ENCODE measurements at places on chromosomes 12 and 14.

- no peak for DNase-seq
Measured at GRCh38 chr12:95622879-95623278, 71.6 kb upstream of the USP44 start.

DNA sequence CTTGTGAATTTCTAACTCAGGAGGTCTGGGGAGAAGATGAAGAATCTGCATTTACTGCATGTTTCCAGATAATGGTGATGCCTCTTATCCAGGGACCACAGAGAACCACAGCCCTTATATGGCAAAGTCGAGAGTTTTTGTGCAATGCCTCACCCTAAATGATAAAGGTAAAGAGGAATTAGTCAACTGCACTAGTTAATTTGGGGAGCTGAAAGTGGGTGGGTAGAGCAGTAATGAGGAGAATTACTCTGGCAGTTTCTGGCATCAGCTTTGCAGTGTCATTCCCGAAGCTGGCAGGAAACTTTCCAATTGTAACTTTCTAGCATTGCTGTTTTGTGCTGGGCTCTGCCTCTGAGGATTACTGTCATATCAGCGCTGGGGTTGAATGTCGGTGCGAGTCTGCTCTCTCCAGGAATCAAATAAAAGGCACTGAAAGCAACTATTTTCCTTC, 10.3 kb downstream of the EGLN3 start:
- DNase-seq, result no peak

- DNase-seq, result no peak
Measured at GRCh38 chr14:105864116-105864515, 337.7 kb downstream of the TMEM121 start.

GRCh38 chr12:53267306-53267998, 647 bp upstream of the ESPL1 start:
- DNase-seq, result no peak

DNA sequence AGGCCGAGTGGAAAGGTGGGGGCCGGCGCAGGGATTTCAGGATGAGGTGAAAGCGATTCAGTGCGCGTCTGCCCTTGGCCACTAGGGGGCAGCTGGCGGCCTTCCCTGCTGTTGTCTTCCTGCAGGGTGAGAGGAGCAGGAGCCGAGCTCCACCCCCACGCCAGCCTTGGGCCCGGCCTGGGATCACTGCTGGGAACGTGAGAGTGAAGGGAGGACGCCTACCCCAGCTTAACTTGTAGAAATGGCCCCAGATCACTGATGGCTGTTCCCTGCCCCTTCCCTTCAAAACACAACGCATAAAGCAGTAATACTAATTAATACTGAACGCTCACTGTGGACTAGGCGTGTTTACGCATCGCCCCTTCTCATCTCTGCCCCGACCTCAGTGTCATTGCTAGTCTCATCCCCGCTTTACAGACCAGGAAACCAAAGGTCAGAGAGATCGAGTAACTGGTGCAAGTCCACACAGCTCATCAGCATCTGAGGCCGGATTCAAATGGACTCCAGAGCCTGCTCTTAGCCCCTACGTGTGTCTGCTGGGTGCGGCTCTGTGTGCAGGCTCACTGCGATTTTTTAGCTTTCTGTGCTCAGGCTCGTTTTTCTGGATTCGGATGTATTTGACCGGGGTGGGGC, 24.3 kb downstream of the MVK start:
- DNase-seq, result peak; percentile 83

GRCh38 chr14:75175677-75176141, 703 bp downstream of the TMED10 start:
- no peak for DNase-seq

GRCh38 chr14:61744238-61744637, 18.0 kb upstream of the SNAPC1 start:
- DNase-seq, result no peak

GRCh38 chr12:3658327-3659163, 94.4 kb downstream of the CRACR2A start:
- no peak for DNase-seq

DNA sequence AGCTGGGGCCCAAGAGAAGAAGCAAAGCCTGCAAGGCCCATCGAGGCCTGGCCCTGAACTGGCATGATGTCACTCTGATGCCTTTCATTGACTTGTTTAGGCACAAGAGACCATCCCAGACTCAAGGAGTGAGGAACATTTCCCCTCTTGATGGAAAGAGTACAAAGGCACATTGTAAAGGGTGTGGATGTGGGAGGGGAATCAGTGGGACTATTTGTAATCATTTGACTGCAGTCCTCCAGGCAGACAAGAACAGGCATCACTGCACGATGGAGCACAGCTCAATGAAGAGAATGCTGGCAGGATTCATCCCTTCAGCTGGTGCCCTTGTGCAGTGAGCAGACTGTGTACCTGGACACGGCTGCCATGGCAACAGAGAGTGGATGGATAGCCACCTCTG, 87.9 kb downstream of the LGMN start:
- no peak for DNase-seq

GRCh38 chr12:108337235-108338223, 1.6 kb downstream of the CMKLR1 start:
- no peak for DNase-seq

GRCh38 chr12:113006641-113007040, 28.3 kb downstream of the OAS2 start:
- DNase-seq, result no peak

GRCh38 chr14:89589400-89590118, 172.5 kb upstream of the FOXN3 start:
- no peak for DNase-seq

DNA sequence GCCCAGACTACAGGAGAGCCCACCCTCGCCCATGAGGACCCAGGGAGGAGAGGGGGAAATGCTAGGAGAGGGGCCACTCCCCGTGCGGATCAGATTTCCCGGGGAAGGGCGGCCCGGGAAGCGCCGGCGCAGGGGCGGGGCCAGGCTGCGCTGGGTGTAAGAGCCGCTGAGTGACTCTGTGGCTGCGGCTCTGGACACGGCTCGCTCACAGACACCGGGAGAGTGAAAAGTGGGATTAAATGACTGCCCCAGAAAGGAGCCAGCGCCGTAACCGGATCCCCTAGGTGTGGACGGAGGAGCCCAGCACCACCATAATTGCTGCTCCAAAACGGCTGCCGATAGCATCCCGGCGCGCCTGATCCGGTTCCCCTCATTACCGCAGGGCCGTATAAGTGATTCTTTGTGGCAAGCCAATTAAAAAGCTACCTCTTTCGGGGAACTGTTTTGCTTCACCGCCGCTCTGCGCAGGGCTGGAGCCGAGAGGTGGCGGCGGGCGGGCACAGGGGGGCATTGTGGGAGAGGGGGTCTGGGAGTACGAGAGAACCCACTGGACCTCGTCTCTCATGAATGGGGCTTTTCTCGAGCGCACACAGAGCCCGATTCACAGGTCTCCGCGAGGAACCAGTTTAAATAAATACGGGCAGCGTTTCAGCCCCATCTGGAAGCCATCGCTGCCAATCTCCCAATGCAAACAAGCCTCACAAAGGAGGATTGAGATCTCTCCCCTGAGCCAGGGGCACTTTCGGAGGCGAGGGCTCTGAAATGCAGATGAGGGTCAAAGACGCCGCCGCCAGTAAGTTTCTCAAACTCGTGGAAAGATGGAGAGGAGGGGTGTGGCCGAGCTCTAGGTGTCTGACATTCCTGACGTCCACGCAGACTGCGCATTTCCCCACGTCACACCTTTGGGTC, 2.5 kb downstream of the COL2A1 start:
- no peak for DNase-seq

DNA sequence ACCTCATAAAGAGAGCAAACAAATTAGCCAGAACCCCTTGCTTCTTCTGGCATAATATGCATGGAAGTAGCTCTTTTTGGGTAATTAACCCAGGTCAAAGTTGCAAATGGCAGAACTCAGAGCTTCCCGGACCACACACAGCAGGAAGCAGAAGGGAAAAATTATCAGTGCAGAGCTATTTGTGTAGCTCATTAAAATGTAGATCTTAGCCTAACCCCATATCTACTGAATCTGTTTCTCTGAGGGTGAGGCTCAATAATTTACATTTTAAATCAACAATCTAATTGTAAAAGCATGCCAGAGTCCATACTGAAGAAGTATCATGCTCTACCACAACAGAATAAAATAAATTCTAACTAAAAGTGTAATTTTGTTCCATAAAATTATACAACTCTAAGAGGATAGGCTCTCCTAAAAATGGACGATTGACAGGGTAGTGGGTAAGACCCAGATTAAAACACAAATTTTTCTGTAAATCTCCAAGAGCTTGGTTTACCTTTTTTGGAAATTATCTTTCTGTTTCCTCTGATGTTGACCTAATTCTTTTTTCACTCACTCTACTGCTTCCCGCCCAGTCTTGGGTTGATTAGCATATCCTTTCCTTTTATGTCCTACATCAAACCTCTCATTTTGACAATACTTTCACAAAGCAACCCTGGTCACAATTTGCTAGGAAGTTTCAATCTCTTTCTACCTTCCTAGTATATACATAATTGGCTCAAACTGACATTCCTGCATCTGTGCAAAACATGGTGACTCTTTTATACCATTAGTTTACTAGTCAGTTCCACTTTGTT, 213.3 kb upstream of the SLC16A7 start:
- DNase-seq, result no peak

GRCh38 chr12:132475304-132476037, 14.5 kb upstream of the FBRSL1 start:
- no peak for DNase-seq

DNA sequence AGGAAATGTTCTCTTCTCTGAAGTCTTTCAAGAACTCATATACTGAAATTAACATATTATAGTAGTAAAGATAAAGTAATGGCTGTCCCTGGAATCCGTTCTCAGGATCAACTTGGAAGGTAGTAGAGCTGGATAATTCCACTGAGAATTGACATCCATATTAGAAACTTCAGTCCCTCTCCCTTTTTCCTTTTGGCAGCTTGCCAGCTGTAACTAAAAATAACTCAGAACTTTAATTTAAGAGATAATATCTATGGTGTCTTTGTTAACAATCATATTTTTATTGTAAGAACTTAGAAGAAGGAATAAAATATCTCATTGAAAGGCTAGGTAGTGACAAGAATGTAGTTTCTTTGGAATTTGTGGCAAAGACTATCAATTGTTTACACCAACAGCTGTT, 61.4 kb upstream of the PLEKHA5 start:
- DNase-seq, result no peak

- no peak for DNase-seq
Measured at GRCh38 chr12:115584156-115584555, 693.3 kb downstream of the MED13L start.

DNA sequence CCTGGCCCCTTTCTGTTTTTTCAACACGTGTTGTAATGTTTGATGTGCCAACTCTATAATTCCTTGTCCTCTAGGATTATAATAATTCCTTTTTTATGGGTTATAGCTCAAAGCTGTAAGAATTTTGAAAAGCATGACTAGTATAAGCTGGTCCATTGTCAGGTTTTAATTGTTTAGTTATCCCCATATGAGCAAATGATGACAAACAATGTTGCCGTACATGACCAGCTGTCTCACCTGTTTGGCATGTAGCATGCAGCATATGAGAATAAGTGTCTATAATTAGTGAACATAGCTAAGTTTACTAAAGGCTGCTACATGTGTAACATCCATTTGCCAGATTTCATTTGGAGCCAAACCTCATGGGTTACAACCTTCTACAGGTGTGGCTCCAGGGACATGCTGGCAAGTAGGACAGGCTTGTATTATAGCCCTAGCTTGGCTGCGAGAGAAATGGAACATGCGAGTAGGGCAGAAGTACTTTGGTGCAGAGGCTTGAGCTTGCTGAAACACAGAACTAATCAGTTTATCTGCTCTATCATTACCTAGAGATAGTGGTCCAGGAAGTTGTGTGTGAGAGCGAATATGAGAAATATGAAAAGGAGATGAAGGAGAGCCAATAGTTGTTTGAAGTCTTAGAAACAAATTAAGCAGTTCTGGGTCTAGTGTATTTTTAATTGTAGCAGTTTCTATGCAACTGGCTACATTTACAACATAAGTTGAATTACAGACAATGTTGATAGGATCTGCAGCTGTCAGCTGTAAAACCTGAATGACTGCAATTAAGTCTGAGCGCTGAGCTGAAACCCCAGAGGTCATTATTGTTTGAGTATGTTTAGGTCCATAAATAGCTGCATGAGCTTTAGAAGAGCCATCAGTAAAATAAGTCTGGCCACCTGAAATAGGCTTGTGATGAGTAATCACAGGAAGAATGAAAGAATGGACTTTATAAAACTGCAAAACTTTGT, 22.6 kb upstream of the MAPKAPK5 start:
- DNase-seq, result no peak

GRCh38 chr12:1932264-1932777, 13.9 kb upstream of the CACNA2D4 start:
- no peak for DNase-seq

GRCh38 chr12:110575326-110575725, 7.8 kb downstream of the PPTC7 start:
- DNase-seq, result no peak

DNA sequence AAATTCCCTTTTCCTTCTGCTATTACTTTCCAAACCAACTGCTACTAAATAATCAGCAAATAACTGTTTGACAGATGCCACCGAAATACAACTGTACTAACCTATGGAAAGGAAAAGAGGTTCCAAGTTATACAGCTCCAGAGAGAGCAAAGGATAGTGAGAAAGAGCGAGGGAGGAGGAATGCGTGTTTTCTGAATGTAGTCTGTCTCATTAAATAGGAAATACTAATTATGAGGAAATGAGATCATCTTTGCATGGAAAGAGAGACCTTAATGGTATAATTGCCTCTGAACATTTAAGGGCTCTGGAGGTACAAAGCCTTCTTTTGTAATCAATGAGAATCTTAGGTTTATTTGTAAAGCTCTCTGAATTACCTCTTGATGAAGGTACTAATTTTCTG, 195.2 kb downstream of the APAF1 start:
- no peak for DNase-seq
